BJ (cell line): ENCODE measurements at places on chromosomes 12 and 14.
A peak's percentile ranks its signal among the peaks of the same experiment; 100 is the strongest.

- peak; percentile 19 for DNase-seq
These were observed 309.2 kb upstream of the KITLG start for GRCh38 chr12:88889326-88890110.

- DNase-seq: peak; percentile 98
These were observed 172.2 kb downstream of the SNAPC1 start for GRCh38 chr14:61934385-61934784.

DNA sequence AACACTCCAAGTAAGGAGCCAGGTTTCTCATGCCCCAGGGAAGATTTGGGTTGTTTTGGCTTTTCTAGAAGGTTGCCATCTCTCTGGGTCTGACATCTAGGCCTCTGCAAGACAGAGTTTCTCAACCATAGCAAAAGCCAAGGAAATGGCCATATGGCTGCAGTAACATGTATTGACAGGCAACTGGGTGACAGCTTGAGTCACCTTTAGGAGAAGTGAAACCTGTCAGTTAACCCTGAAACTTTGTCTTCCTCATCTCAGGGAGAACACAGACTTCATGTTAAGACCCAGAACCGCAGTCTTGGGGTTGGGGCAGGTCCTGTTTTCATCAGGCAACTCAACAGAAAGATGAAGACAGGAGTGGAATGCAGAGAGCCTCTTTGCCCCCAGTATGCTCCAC is 46.0 kb upstream of the PLBD1 start:
- no peak for DNase-seq

DNA sequence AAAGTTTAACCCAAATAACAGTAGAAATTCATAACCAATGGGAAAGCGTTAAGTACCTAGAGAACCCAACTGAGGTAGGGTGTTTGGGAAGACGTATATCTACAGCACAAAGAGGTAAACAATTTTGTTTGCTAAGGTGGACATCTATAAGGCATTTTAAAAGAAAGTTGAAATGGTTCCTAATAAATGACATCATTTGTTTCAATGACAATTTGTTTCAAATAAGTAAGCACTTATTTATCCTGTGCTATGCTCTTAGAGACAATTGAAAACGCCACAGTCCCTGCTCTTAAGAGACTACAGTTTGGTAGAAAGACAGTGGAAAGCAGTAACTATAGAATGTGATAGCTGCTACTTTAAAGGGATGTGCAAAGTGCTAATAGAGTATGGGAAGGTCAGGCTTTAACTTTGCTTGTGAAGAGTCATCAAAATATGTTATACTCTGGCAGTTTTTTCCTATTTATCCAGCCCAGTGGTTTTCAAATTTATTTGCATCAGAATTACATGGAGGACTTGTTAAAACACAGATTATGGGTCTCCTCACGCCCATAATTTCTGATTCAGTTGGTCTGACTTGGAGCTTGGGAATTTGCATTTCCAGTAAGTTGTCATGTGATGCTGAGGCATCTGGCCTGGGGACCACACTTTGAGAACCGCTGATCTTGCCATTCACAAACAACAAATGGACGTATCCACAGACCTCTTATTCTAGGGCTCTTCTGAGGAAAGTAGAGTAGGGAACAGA is 19.6 kb upstream of the SMCO2 start:
- no peak for DNase-seq

DNA sequence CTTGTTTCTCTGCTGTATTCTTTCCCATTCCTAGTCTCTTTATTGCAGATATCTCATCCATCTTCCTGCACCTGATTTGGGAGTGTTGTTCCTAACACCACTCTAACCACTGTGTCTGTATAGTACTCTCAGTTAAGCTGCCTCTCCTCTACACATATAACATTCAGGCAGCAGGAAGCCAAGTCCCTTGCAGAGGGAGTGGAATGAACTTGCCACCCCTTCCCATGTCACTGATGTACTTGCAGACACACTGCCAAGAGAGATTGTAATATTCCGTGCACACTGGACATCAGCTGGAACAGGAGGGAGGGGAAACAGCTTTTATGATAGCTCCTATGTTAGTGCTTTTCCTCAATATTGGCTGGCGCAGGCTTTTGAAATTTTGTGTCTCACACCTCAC is 281.6 kb upstream of the E2F7 start:
- DNase-seq: no peak

GRCh38 chr14:92362781-92363235 is 39.8 kb downstream of the SLC24A4 start:
- DNase-seq: no peak

DNA sequence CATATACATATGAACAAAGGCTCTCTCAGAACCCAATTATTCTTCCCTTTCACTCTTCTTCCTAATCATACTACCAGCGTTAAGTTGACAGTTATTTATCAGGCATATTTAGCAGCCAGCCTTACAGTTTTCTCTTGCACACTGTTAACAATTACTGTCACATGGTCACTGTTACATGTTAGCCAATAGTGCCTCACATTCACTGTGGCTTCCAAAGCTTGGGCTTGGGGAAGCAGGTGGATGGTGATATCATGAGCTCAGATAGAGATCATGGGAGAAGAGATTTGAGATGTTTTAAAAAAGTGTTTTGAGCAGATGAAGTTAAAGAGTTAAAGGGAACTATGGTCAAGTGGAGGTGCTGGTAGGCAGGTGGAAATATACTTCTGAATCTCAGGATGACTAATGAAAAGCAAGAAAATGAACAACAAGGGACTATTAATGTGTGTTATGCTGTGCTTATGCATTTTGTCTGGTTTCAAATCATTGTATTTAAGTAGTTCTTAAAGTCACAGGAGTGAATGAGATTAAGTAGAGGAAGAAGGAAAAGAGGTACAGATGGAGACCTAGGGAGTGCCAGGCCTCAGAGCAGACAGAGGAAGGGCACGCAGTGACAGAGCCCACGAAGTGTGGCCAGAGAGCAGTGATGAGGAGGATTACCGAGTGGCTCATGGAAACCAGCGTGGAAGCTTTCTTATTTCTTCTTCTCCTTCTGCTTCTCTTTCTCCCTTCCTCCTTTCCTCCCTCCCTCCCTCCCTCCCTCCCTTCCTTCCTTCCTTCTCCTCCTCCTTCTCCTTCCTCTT is 39.6 kb downstream of the BICD1 start:
- no peak for DNase-seq

- no peak for DNase-seq
These were observed 1271.0 kb downstream of the LRFN5 start for GRCh38 chr14:42877716-42878115.

- DNase-seq: peak; percentile 84
These were observed 67.9 kb downstream of the TMEM30B start for GRCh38 chr14:61213191-61213621.

DNA sequence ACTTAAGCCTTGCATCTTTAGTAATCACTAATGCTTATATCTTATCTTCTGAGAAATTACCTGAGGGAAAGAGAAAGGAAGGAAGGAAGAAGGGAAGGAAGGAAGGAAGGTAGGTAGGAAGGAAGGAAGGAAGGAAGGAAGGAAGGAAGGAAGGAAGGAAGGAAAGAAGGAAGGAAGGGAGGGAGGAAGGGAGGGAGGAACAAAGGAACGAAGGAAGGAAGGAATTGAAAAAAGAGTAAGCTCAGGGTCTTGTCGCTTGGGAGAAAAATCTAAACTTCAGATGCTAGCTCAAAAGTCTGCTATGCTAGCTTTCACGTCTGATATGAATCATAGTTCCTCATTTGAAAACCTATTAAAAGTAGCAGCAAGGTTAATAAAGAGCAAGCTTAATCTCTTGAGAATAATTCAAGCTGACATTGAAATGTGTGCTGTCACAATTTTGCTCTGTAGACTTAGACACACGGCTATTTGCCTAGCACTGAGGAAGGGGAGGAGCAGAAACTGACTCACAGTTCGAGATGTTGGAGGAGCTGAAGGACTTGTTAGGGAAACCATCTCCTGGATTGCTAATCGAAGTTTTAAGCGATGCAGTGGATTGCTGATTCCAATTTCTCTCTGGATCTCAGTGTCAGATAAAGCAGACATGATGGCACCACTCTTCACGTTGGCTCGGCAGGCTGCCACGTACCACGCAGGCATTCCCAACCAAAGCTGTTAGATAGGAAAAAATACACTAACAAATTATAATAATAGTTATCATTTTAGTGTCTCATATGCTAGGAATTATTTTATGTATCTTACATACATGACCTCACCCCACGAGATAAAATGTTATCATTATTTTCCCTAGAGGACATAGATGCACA is 216.7 kb downstream of the ACSS3 start:
- DNase-seq: no peak

DNA sequence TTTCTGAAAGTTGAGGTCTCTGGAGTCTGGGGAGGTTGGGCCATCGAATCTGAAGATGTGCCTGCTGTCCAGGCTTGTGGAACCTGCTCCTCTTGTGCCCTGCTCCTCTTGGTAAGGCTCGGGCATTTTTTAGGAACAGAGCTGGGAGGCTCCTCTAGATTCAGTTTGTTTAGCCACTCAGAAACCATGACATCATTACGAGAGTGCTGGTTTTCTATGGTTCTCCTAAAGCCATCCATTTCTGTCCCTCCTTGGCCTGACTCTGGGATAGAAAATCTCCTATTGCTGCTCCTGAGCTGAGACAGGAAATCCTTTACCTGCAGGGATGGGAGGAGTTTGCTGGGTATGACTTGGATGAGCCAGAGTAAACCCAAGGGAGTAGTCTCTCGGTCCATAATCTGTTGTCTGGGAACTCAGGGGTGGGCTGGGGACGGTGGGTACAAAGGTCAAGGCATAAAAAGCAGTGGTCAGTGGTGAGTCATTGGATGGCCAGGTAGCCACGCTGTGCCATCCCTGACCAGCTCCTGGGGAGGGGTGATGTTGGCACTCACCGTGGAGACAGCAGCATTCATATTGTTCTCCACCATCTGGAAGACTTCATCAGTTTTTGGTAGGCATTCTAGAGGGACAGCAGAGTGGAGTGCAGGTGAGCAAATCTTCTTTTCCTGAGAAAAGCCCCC is 2.4 kb upstream of the ADCY4 start:
- DNase-seq: no peak

- no peak for DNase-seq
These were observed 36.4 kb upstream of the STON2 start for GRCh38 chr14:81436296-81437138.

DNA sequence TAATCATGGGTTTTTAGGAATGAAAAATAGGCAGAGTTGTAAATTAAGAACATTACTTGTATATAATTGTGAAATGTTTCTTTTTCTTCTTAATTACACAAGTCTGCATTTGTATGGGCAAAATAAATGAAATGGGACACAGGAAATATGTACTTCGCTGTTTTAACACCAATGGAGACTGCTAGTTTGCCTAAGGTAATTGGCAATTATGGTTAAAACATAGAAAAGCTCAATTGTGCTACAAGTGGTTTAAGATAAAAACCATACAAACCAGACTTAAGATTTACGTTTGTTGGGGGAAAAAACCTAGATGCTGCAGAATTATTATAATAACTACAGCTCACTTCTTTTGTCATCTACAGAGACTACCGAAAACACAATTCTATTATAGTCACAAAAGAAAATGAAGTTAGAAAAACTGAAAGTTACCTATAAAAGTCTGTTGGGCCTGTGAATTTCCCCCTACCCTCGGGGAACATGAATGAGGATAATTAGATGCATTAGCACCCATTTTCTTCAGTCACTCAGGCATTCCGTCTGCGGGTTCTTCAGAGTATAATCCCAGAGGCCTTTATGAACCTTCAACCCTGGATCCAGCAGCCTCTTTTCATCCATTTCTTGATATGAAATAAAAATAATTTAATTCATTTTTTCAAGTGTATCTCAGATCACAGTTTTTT is 37.2 kb downstream of the BTBD7 start:
- no peak for DNase-seq

GRCh38 chr12:84976133-84976532 is 59.9 kb downstream of the TSPAN19 start:
- DNase-seq: no peak

- DNase-seq: no peak
These were observed 38.9 kb downstream of the KCNC2 start for GRCh38 chr12:75170640-75171185.

GRCh38 chr14:33567023-33567728 is 383.7 kb downstream of the EGLN3 start:
- DNase-seq: no peak

GRCh38 chr14:38254571-38255407 is 1.1 kb downstream of the CLEC14A start:
- no peak for DNase-seq

DNA sequence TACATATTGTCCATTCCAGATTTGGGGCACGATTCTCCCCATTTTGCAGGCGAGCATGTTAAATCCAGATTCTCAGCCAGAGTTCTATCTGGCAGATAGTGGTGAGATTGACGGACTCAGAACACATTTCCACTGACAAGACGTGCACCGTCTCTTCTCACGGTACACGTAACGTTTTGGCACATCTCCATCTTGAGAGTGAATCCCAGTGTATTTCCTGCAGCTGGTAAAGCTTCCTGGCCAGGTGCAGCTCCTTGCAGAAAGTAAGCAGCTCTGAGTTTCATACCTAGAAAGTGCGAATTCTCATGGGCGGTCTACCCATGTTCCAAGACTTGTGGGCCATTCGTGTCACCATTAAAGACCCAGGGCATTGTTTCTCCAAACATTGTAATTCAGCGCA is 102.6 kb downstream of the TSPAN9 start:
- DNase-seq: no peak

DNA sequence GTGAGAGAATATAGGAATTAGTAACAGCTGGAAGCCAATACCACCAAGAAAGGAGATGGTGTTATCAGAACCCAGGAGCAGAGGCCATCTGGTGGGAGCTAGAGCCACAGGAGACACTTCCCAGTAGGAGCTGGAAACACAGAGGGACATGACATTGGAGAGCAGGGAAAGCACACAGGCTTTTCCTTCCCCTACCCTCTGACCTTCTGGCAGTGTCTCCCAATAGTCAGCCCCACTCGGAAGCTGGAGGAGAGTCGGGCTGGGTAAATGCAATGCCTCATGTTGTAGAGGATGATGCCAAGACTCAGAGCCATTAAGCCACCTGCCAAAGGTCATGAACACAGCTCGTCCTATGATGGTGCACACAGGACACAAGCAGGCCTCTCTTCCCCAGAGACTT is 538.5 kb downstream of the BCL11B start:
- DNase-seq: no peak

GRCh38 chr12:69284131-69284530 is 44.8 kb downstream of the CPSF6 start:
- DNase-seq: no peak

GRCh38 chr14:32251530-32251929 is 48.5 kb upstream of the RNU6-8 start:
- DNase-seq: no peak

DNA sequence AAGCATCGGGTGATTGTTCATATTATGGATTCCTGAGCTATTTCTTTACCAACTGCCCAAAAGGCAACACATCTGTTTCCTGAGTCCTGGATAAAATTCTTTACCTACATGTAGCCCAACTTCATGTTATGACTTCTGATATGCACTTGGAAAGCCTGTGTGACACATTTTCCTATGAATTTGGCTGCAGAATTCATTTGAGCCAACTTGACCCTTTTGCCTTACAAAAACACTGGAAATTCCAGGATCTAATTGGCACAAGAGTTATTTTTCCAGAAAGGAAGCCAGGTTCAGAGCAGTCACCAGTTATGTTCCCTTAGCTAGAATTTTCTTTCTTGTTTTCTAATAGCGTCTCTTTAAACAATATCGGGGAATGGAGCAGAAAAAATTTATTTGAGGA is 202.5 kb upstream of the LRIG3 start:
- no peak for DNase-seq
